Cardiac ventricle fibroblast (primary cell): ENCODE measurements at places on chromosomes 4 and X. TPM values are rescaled to one million over a fixed set of nuclear protein-coding genes. Genes with fewer than 3 reads are reported as not detected.

Gene TIGD4
- 0.06 and 0.24 TPM in 2 replicates for total RNA-seq

Gene GDI1
- total RNA-seq: 59.0 and 65.1 TPM in 2 replicates

Gene ARHGAP36
- not detected in 2 replicates for total RNA-seq

Gene FRG2
- total RNA-seq: not detected in 2 replicates

Gene CNKSR2
- total RNA-seq: not detected in 2 replicates

Gene FAAH2
- 1.6 TPM in 1 of 2 replicates, not detected in the other for total RNA-seq

Gene DDX53
- total RNA-seq: not detected in 2 replicates

Gene UNC5C
- 18.1 and 19.4 TPM in 2 replicates for total RNA-seq

Gene CENPVL3
- not detected in 2 replicates for total RNA-seq

Gene SSX3
- total RNA-seq: not detected in 2 replicates

Gene SMR3B
- total RNA-seq: not detected in 2 replicates

Gene PRR32
- not detected in 2 replicates for total RNA-seq

Gene DCX
- total RNA-seq: 0.06 TPM in 1 of 2 replicates, not detected in the other

Gene TMPRSS11D
- not detected in 2 replicates for total RNA-seq

Gene NAP1L5
- total RNA-seq: 8.9 and 11.3 TPM in 2 replicates

Gene XKRX
- total RNA-seq: not detected in 2 replicates

Gene HERC5
- total RNA-seq: 0.25 and 1.2 TPM in 2 replicates

Gene RASSF6
- total RNA-seq: not detected in 2 replicates

Gene KIF4A
- 1.4 and 2.3 TPM in 2 replicates for total RNA-seq

Gene MUC7
- not detected in 2 replicates for total RNA-seq

Gene ARHGAP4
- total RNA-seq: 0.31 and 3.9 TPM in 2 replicates

Gene DMP1
- total RNA-seq: not detected in 2 replicates

Gene SMIM20
- total RNA-seq: 36.6 and 38.4 TPM in 2 replicates

Gene LPAR4
- 0.62 TPM in 1 of 2 replicates, not detected in the other for total RNA-seq

Gene JCHAIN
- 0.10 and 0.12 TPM in 2 replicates for total RNA-seq

Gene FGF16
- 0.05 TPM in 1 of 2 replicates, not detected in the other for total RNA-seq

Gene PGAM4
- total RNA-seq: not detected in 2 replicates

Gene BTK
- not detected in 2 replicates for total RNA-seq

Gene GAGE1
- not detected in 2 replicates for total RNA-seq
